ENCODE measurements at places on chromosomes 1 and 21.

DNA sequence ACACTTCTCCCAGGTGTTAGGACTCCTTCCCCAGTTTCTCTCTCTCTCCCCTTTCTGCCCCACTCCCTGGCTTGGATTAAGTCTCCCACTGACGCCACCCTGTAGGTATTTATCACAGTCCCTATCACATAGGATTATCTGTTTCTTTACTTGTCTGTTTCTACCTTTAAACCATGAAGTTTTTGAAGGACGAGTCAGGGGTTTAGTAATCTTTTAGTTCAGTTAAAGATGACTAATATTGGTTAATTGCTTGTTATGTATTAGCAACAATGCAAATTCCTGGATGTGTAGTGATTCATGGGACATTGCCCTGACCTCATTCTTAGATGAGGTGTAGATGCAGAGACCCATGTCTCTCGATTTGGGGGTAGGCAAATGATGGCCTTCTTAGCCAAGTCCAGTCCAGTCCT, 6.4 kb downstream of the LAMC1 start:
- DNase-seq, result no peak

GRCh38 chr1:220313576-220313975, 41.3 kb upstream of the RAB3GAP2 start:
- DNase-seq, result no peak

GRCh38 chr1:171138980-171139379, 46.1 kb upstream of the FMO2 start:
- DNase-seq, result no peak

DNA sequence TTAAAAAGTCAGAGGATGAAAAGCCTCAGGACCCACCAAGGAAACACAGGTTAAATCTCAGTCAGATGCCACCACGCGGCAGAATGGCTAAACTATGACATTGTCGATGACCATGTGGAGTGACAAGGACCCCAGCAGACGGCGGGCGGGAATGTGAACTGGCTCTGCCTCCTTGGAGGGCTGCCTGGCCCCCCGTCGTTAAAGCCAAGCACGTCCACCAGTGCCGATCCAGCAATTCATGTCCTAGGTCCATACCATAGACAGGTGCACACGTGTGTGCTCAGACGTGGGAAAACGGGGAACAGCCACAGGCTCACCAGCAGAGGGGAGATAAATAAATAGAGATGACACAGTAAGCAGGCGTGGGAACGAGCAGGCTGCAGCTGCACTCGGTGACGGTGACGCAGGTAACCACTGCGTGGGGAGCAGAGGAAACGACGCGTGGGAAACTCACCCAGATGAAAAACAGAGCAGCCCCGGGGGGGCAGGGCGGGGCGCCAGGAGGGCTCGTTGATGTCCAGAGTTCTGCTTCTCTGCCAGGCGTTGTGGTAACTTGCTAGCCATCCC, 28.3 kb upstream of the PCBP3 start:
- DNase-seq, result peak; percentile 90

DNA sequence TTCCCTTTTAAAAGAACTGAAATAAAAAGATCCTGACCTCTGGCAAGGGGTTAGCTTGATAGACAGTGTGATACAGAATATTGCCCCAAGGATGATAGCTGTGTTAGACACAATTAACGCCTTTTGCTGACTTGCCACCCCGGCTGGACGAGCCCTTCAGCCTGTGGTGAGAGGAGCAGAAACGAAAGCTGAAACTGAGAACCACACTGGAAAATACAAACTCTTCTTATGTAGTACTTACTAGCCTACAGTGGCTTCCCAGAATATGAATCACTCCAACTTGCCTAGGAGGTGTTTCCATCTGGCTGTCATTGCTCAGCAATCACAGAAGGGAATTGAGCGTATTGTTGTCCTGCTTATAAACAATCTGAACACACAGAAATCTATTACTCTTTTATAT, 22.9 kb downstream of the SAMSN1 start:
- no peak for DNase-seq

GRCh38 chr1:182080955-182081582, 19.6 kb upstream of the ZNF648 start:
- no peak for DNase-seq

DNA sequence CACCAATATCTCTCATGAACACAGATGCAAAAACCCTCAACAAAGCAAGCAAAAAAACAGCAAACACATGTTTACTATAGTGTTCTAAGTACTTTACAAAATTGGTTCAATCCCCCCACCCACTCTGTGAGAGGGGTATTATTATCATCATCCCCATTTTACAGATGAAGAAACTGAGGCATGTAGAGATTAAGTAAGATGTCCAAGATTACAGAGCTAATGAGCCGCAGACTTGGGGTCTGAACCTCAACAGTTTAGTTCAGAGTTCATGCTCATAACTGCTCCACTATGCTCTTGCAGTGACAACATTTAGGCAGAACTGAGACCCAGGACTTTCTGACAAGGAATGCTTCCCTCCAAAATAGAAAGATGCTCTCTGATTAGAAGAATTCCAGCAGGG, 21.9 kb downstream of the CLSTN1 start:
- no peak for DNase-seq

DNA sequence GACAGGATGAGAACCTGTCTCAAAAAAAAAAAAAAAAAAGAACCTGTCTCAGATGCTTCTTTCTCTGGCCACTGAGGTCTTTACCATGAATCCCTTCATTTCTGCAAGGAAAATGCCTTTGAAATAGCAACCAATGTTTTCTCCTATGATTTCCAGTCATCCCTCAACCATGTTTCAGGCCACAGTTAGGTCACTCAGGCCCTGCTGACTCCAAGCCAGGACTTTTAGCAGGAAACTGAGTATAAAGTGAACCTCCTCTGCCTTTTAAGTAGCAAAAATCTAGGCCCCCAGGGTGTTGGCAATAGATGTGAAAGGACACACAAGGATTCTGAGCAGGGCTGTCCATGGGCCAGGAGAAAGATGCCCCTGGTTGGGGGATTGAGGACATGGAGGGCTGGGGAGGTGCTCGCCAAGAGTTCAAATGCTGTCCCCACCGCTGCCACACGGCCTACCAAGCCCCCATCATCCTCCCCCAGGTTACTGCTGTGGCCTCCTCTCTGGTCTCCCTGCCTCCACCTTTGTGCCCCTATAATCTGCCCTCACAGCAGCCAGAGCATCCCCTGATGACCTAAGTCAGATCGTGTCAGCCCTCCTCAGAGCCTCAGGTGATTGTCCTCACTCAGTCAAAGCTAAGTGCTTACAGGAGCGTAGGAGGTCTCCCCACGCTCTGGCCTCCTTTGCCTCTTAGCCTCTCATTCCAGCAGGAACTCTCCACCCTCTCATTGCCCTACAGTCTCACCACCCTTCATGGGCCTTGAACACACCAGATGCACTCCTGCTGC, 54.6 kb downstream of the MATN1 start:
- DNase-seq, result no peak

GRCh38 chr1:31739346-31739745, 24.8 kb downstream of the ADGRB2 start:
- peak; percentile 32 for DNase-seq

GRCh38 chr1:216815260-216816131, 92.3 kb upstream of the ESRRG start:
- DNase-seq, result no peak

DNA sequence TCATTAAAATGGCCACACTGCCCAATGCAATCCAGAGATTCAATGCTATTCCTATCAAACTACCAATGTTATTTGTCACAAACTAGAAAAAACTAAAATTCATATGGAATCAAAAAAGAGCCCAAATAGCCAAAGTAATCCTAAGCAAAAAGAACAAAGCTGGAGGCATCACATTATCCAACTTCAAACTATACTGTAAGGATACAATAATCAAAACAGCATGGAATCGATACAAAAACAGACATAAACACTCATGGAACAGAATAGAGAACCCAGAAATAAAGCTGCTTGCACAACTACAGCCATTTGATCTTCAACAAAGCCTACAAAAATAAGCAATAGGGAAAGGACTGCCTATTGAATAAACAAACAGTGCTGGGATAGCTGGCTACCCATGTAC, 100.4 kb downstream of the FAF1 start:
- no peak for DNase-seq

Measured in T-helper 22 cell (primary cell).